Type B pancreatic cell (in vitro differentiated cells): ENCODE measurements at places on chromosomes 12 and 14.

DNA sequence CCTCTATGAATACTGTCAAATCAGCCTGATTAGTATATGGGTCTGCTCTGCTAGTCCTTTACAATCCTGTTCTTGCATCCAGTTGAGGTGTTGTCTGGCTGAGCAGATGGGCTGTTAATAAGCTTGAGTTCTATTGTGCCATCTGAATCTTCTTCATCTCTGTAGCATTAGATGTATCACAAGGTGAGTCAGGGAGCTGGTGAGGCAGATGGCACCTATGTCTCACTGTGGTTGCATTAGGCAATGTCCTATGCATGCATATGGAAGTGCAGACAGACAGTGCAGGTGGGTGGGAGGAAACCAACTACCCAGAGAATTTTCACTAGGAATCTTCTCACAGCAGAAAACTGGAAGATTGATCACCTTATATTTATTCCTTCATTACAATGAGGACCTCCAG, 165.7 kb upstream of the STXBP6 start:
- no peak overlapping the region for H3K4me3 ChIP-seq
- no peaks in the 10 kb centered on the region for H3K4me1 ChIP-seq
- H3K36me3 ChIP-seq: no peaks in the 10 kb centered on the region
- H3K27ac ChIP-seq: no peak overlapping the region
- DNase-seq: no peak

DNA sequence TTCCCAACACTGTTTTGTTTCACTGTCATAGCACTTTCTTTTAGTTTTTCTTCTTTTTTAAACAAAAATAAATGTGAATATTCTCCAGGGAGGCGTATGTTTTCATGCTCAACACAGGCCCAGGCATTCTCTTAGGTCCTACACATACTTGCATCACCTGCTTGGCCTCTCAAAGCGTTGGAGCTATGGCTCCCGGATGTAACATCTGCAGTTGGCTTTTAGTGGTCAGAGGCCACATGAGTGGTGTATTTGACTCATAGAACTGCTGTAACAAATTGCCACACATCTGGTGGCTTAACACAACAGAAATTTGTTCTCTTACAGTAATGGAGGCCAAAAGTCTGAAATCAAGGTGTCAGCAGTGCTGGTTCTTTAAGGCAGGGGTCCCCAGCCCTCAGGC, 44.6 kb upstream of the VRK1 start:
- DNase-seq: no peak
- no peak overlapping the region for H3K4me3 ChIP-seq
- no peak overlapping the region for H3K27ac ChIP-seq
- no peaks in the 10 kb centered on the region for H3K36me3 ChIP-seq

DNA sequence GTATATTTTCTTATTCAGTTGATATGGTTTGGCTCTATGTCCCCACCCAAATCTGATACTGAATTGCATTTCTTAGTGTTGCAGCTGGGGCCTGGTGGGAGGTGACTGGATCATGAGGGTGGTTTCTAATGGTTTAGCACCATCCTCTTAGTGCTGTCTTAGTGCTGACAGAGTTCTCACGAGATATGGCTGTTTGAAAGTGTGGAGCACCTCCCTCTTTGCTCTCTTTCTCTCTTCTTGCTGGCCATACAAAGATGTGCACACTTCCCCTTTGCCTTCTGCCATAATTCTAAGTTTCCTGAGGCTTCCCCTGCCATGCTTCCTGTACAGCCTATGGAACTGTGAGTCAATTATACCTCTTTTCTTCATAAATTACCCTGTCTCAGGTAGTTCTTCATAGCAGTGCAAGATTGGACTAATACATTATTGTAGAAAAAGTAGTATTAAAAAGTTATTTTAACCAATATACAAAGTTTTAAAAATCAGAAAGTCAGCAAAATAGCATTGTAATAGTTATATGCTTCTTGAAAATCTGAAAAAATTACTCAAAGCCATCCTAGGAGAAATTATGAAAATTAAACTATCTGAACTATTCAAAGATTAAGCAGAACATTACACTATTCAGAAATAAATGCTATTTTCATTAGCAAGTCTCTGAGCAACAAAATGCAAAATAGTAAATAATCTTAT, 84.1 kb downstream of the PPP1R12A start:
- no peak overlapping the region for H3K27ac ChIP-seq
- H3K27me3 ChIP-seq: no peaks in the 10 kb centered on the region
- DNase-seq: no peak
- peaks cover 30% of the 10 kb centered on the region for H3K36me3 ChIP-seq

GRCh38 chr14:22557846-22558220, 31.2 kb downstream of the DAD1 start:
- no peak for DNase-seq
- no peak overlapping the region for H3K27ac ChIP-seq
- peaks cover 5% of the 10 kb centered on the region for H3K36me3 ChIP-seq
- H3K4me1 ChIP-seq: peaks cover 41% of the 10 kb centered on the region
- no peak overlapping the region for H3K4me3 ChIP-seq
- H3K27me3 ChIP-seq: no peaks in the 10 kb centered on the region

DNA sequence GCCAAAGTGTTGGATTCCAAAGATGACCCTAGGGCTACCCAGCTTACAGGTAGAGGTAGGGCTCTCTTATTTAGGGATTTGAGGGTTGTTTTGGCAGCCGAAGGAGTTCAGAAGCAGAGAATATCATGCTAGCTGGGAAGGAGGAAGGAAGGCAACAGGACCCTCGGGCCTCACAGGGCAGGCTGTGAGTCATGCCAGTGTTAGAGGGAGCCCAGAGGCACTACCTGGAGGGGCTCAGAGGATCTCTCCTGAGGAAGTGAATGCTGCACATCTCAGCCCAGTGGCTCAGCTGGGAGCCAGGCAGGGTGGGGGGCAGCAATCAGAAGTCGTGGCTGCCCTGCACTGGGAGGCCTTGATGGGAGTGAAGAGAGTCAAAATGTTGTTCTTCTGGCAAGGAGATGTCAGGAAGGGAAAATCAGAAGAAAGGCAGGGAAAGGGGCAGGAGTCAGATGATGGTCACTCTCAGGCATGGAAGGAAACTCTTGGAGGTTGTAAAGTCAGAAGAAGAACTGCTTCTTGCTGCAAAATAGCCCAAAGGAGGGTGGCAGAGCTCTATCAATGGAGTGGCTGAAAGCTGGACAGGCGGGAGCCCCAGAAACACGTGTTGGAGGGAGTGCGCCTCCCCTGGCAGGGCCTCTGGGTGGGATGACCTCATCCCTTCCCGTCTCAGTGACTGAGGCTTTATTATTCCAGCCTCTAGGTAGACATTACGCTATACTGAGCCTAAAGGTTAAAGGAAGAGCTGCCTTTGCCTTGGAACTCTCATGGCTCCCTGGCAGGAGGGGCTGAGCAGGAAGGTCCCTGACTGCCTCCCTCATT, 141.3 kb downstream of the SMOC1 start:
- no peaks in the 10 kb centered on the region for H3K27me3 ChIP-seq
- H3K36me3 ChIP-seq: no peaks in the 10 kb centered on the region
- H3K27ac ChIP-seq: no peak overlapping the region
- H3K4me1 ChIP-seq: peaks cover 19% of the 10 kb centered on the region

DNA sequence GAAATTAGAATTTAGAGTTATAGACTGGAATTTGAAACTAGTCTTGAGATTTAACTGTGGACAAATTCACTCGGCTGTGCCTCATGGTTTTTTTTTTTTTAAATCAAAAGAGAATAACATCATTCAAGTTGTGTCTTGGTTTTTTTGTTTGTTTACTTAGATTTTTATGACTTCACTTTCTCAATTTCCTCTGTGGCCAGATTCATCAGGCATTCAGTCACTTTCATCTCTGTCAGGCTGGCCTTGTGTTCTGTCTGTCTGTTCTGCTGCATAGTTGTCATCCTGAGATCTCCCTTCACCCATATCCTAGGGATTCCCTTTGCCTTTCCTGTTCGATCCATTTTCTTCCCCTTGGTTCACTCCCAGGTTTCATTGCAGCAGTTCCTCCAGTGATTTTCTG, 10.0 kb downstream of the MARK3 start:
- peaks cover 49% of the 10 kb centered on the region for H3K4me1 ChIP-seq
- no peak for DNase-seq
- no peak overlapping the region for H3K27ac ChIP-seq
- H3K4me3 ChIP-seq: no peak overlapping the region

DNA sequence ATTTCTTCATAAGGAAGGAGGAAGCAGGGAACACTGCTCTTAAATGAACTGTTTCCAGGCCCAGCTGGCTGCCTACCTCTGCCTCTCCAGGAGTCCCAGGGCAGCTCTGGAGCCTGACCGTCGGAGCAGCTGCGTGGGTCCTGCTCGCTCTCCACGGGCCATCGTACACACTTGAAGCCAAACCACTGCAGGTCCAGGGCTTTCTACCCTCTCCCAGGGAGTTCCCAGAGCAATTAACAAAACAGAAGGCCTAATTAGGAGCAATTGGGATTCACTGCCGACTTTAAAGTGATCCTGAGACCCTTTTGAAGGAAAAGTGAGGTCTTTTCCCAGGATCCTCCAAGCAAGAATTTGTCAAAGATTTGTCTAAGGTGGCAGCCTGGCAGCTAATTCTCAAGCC, 76.9 kb downstream of the OTX2 start:
- no peak overlapping the region for H3K4me3 ChIP-seq
- H3K27me3 ChIP-seq: peaks cover 46% of the 10 kb centered on the region
- DNase-seq: no peak
- no peaks in the 10 kb centered on the region for H3K36me3 ChIP-seq
- H3K4me1 ChIP-seq: peaks cover 6% of the 10 kb centered on the region

DNA sequence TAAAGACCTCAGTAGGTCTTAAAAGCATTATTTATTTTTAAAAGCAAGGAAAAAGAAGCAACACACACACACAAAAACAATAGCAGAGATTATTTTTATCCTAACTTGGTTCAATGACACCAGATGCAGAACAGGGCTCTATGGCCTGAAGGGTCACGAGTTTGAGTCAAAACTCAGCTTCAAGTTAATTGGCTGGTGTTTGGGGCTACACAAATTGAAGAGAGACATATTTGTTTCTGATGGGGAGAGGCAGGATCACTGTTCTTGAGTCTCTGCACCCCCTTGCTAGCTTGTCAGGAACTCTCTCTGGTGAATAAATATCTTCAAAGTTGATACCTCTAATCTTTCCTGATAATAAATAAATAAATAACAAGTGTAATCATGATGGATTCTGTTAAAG, 466.1 kb downstream of the PRKD1 start:
- H3K27ac ChIP-seq: no peak overlapping the region
- H3K27me3 ChIP-seq: peaks cover 9% of the 10 kb centered on the region
- peaks cover 29% of the 10 kb centered on the region for H3K4me1 ChIP-seq
- no peaks in the 10 kb centered on the region for H3K36me3 ChIP-seq

DNA sequence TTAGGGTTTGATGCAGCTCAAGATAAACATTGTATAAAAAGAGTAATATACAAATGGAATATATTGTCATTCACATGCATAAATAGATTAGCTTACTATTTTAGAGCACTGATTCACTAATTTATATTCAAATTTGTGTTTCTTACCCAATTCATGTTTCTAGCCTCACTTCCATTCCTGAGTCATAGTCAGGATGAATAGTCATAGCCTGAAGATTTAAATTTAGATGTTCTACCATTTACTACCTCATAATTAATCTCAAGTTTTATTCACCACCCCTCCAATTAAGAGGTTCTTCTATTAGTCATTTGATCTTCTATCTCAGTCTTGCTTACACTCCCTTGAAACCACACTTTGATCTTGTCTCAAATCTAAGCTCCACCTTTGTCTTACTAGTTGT, 38.7 kb downstream of the ANO4 start:
- no peak overlapping the region for H3K27ac ChIP-seq
- DNase-seq: no peak
- H3K4me3 ChIP-seq: no peak overlapping the region
- H3K4me1 ChIP-seq: no peaks in the 10 kb centered on the region

DNA sequence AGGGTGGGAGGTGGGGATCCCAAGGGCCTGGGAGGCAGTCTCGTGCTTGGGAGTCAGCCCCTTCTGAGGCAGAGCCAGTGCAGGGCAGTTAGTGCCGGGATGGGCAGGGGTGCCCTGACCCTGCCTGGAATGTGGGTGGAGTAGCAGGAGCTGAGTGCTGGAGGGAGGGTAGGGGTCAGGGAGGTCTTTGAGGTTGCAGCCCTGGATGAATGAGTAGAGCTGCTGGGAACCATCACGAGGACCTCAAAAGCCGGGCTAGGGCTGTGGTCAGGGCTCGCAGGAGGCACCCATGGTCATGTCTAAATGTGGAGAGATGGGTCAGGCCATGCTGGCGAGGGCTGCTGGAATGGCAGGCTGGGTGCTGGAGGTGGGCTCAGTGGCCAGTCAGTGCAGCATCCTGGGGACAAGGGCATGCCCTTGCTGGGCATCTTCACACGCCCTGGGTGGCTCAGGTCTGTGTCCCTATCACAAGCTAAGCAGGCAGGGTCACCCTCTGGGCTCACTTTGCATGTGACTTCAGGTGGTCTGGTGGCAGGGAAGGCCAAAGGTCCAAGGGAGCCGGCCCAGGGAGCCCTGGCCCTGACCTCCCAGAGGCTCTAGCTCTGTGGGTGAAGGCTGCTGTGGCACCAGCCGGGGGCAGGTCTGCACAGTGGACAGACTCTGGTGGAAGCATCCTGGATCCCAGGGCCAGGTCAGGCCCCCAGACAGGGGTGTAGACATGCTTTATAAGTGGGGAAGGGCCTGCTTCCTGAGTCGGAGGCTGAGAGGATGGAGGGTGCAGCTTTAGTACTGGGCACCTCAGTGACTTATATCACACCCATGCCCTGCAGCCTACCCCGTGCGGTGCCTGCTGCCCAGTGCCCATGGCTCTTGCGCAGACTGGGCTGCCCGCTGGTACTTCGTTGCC, 24.5 kb downstream of the PAPLN start:
- H3K27ac ChIP-seq: no peak overlapping the region
- no peaks in the 10 kb centered on the region for H3K36me3 ChIP-seq
- H3K4me1 ChIP-seq: no peaks in the 10 kb centered on the region
- no peaks in the 10 kb centered on the region for H3K27me3 ChIP-seq
- no peak overlapping the region for H3K4me3 ChIP-seq

DNA sequence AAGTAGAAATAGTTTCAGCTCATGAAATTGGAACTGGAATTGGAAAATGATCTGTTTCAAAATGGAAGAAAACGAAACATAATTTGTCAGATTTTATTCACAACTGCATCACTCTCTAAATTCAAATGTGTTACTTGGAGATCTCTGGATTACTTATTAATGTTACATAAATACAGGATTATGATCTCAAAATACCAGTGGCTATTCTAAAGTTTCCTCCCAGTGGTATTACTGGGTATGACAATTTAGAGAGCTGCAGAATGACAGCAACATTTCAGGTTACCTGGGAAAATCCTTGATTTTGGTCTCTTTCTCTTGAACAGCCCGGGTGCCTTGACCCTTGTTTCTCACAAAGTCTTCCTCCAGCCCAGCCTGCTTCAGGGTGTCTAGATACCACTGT, 14.2 kb downstream of the FAM161B start:
- H3K27ac ChIP-seq: no peak overlapping the region
- H3K36me3 ChIP-seq: peaks cover 10% of the 10 kb centered on the region

- H3K4me3 ChIP-seq: peak within 1 kb of the TSS; percentile 91
- peaks cover 57% of the 10 kb centered on the region for H3K27me3 ChIP-seq
- H3K27ac ChIP-seq: peak within 1 kb of the TSS; percentile 98
- H3K4me1 ChIP-seq: peaks cover 39% of the 10 kb centered on the region
These were observed at the start of gene CD9 for GRCh38 chr12:6200256-6201212. Gene CD9, plus strand, starts transcription at chr12:6200400. Its CDS starts 100 bp downstream, at chr12:6200500.

- DNase-seq: no peak
- no peaks in the 10 kb centered on the region for H3K4me1 ChIP-seq
- H3K4me3 ChIP-seq: no peak overlapping the region
- no peaks in the 10 kb centered on the region for H3K27me3 ChIP-seq
- peaks cover 23% of the 10 kb centered on the region for H3K36me3 ChIP-seq
These were observed 8.0 kb upstream of the PGAM5 start for GRCh38 chr12:132702640-132703039.
